ENCODE measurements at places on chromosomes 3 and 15. TPM values are rescaled to one million over a fixed set of nuclear protein-coding genes. Genes with fewer than 3 reads are reported as not detected.

DNA sequence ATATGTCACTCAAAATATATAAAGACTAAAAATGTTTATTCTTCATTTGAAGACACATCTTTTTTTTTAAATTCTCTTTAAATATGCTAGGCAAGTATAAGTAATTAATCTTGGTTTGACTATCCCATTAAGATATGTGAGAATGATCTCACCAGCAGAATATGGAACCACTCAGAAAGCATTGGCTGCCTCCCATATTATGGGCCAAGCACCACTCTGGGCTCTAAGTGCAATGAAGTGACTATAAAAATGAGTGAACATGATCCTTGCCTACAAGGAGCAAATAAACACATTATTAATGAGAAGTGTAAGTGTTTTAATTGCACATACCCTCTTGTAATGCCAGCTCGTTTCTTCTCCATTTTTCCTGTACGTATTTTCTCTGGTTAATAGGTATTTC, 328.5 kb downstream of the NAALADL2 start:
- no peak for DNase-seq

DNA sequence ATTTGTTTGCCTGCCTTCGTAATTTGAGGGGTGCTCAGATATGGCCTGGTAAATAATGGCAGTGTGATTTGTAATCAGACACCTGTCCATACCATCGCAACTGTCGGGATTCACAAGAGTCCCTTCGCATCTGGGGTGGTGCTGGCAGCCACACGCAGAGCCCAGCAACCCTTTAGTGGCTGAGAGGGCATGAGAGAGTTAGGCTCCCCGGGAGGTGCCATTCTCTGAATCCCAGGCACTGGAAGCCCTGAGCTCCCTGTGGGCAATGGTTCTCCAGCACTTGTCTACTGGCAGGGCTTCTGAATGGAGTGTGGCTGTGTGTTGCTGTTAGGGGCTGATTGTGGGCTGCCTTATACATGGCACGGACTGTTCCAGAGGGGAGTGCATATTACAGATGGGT, 230.1 kb downstream of the EBLN2 start:
- DNase-seq, result no peak

DNA sequence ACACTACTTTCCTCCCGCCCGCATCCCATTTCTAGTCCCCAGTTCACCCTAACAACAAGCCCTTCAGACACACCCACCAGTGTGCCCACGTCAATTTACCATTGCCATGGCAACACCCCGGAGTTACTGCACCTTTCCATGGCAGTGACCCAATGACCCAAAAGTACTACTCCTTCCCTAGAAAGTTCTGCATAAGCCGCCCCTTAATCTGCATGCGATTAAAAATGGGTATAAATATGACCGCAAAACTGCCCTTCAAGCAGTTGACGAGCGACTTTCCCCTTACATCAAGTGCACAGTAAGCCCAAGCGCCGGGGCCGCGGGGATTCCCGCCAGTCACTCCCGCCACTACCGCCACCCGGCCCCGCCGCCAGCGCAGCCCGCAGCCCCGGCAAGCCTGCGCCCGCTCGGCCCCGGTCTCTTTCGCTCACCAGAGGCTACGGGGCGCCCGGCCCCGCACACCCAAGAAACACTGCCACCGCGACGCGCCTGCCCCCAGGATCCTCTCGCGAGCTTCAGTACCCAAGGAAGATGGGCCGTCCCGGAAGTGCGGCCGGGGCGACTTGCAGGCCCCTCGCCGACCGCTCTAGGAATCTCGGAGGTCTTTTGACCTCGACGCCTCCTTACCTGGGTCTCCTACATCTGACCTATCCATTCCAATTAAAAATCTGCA, 27.2 kb upstream of the ZNF502 start:
- DNase-seq, result peak; percentile 92

GRCh38 chr3:115758076-115758763, 134.9 kb downstream of the GAP43 start:
- no peak for DNase-seq

DNA sequence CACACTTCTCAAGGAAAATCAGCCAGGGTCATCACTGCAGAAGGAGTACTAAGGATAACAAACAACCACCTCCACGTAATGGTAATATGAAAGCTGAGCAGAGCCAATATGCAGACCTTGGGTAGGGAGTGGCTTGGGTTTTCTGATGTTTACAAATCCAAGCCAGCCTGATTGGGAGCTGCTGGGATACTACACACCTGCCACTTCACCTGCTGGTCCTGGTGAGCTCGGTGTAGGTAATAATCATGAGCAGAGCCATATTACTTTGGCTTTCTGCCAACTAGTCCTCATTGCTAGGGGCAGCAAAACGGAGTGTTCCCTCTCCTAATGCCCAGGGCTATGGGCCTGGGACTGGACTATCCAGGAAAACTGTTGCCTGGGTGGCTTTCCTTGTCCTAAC, 433.5 kb upstream of the PPP2R3A start:
- no peak for DNase-seq

- no peak for DNase-seq
These were observed 105.6 kb downstream of the FBLN2 start for GRCh38 chr3:13654330-13655060.

GRCh38 chr3:179244878-179245277, 6.0 kb downstream of the KCNMB3 start:
- no peak for DNase-seq

Gene REC114
- not detected for total RNA-seq

Gene IGF2BP2
- total RNA-seq, result 4.2 TPM

Gene GOLGA8A
- 18.2 TPM for total RNA-seq
